ENCODE measurements at places on chromosomes 2 and 18.

DNA sequence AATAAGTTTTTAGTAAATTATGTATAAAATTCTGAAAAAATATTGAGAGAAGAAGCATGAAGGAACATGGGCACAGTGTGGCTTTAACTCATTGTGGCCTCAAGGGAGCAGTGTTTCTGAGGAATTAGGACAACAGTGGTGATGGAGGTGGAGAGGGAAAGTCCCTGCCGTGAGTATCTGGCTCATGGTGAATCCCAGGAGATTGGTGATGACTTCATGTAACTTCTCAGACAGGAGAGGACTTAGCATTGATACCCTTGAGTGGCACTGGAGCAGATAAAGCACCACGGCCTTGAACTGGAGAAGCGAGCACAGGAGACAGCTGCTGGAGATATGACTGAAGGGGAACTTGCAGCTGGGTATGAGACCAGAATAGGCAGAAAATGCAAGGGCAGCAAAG lies 35.0 kb upstream of the LRP1B start:
- DNase-seq = peak; percentile 47

GRCh38 chr2:108625186-108625827 lies 91.0 kb downstream of the LIMS1 start:
- DNase-seq = no peak

GRCh38 chr2:33384599-33384961 lies 91.9 kb upstream of the RASGRP3 start:
- DNase-seq = no peak

DNA sequence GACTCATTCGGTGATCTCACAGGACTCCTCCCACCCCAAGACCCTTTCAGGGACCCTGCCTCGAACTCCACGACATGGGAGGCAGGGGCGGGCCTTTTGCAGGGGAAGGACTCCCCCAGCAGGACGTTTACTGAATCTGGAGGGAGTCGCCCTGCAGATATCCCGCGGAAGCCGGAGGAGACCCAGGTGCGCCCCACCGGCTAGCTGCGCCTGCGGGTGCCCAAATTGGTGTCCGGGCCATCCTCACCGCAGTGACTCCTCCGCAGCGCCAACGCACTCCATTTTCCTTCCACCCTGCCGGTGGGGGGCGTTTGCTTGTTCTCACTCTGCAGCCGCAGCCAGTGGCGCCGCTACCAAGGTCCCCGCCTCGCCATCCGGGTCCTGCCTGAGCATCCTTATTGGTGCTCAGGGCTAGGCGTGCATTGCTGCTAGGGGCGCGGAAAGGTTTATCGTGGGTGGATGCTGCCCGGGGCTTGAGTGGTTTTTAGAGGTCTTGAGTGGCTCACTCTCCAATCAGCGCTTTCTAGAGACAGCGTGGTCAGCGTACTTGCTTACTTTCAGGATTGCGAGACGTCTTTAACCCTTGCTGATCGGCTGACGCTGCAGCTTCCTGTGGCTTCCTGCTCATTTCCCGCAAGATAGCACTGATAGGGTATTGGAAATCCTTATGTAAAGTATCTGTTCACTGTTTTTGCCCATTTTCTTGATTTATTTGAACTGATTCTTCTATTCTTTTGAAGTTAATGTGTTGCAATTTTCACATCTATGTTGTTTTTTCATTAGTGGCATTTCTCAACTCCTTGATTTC lies 81.4 kb downstream of the BIN1 start:
- peak; percentile 86 for DNase-seq

GRCh38 chr2:156800781-156801361 lies 364.7 kb downstream of the GPD2 start:
- DNase-seq = no peak

- DNase-seq = no peak
These were observed 55.8 kb upstream of the FAM136A start for GRCh38 chr2:70357684-70358071.

DNA sequence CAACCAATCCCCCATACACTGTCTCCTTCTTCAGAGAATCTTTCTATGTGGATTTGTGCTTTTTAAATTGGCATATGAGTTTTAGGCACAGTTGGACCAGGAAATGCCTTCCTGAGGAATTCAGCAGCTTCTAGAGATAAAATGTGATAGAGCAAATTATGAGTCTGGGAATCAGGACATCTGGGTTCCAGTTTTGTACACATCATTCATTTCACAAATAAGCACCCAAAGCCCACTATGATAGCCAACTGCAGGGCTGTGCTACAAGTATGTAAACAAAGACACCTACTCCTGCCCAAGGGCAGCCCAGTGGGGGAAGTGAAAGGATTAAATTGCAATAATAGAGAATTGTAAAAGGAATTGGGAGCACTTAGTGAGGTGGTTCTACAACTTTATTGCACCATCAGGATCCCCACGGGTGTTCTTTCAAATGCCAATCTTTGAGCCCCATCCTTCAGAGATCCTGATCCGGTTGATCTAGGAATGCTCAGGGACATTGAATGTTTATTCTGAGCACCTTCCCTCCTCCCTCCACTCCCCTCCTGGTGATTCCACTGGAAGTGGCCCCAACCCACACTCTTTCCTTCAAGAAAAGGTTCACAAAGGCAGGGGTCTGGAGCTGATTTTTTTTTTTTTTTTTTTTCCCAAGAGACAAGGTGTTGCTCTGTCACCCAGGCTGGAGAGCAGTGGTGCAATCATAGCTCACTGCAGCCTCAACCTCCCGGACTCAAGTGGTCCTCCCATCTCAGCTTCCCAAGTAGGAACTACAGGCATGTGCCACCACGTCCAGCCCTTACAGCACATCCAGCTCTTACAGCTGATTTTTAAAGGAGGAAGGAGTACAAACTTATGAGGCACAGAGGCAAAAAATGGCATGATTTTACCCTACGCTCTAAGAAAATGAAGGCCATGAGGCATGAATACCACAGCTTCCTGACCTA lies 11.1 kb upstream of the KCMF1 start:
- DNase-seq = peak; percentile 55
